Articular chondrocyte of knee joint (primary cell): ENCODE measurements at places on chromosomes 3 and 15. TPM values are rescaled to one million over a fixed set of nuclear protein-coding genes. Genes with fewer than 3 reads are reported as not detected.

Gene IGSF10
- 6.9 and 7.2 TPM in 2 replicates for total RNA-seq

Gene GOLGA6B
- total RNA-seq: not detected in 2 replicates

Gene STAC
- 0.13 and 0.65 TPM in 2 replicates for total RNA-seq

Gene PLSCR2
- total RNA-seq: 0.54 TPM in 1 of 2 replicates, not detected in the other

Gene MAGEL2
- 0.13 and 0.22 TPM in 2 replicates for total RNA-seq

Gene DUOXA2
- total RNA-seq: not detected in 2 replicates

Gene SERINC4
- 0.13 TPM in 1 of 2 replicates, not detected in the other for total RNA-seq

Gene FBLN2
- 53.0 and 56.7 TPM in 2 replicates for total RNA-seq

Gene NPAP1
- 0.11 TPM in 1 of 2 replicates, not detected in the other for total RNA-seq

Gene TTLL13
- 0.11 and 0.13 TPM in 2 replicates for total RNA-seq

Gene DZIP1L
- 32.0 and 32.9 TPM in 2 replicates for total RNA-seq

Gene SPESP1
- 0.97 and 5.4 TPM in 2 replicates for total RNA-seq

Gene MAP6D1
- total RNA-seq: 1.3 and 1.9 TPM in 2 replicates

Gene HGD
- total RNA-seq: 0.13 and 0.22 TPM in 2 replicates

Gene SCAANT1
- not detected in 2 replicates for total RNA-seq

Gene CORO2B
- total RNA-seq: 5.9 and 6.1 TPM in 2 replicates

Gene PKM
- total RNA-seq: 2,066 and 2,152 TPM in 2 replicates

Gene FOXB1
- total RNA-seq: not detected in 2 replicates

Gene AMOTL2
- total RNA-seq: 222 and 259 TPM in 2 replicates

Gene GMPS
- 63.4 and 73.7 TPM in 2 replicates for total RNA-seq
